NCI-H82 (cell line): ENCODE measurements at places on chromosomes 11 and 22.

- DNase-seq: no peak
Measured at GRCh38 chr11:23138761-23139160, 278.5 kb upstream of the CCDC179 start.

- no peak for DNase-seq
Measured at GRCh38 chr11:124778281-124778680, 16.2 kb upstream of the ESAM start.

GRCh38 chr11:459511-460220, 9.6 kb downstream of the PTDSS2 start:
- DNase-seq: no peak

- DNase-seq: peak; percentile 36
Measured at GRCh38 chr11:2700415-2701211, 819 bp upstream of the KCNQ1OT1 start.

DNA sequence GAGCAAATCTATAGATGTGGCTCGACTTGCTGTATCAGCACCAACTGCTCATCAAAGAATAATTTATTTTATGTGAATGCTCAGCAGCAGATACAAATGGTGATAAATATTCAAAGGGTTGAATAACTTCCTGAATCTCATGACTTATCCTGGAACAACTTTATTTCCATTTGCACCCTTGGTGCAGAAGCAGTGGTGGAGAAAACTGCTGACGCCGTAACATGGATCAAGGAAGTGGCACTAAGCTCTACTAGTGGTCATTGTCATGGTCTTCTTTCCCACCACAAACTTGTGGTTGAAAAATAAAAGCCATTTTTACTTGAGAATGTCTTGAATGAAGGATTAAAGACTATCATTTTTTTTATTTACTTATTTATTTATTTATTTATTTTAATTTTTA, 14.6 kb downstream of the MARK2 start:
- no peak for DNase-seq

GRCh38 chr11:57751176-57751575, 443 bp downstream of the BTBD18 start:
- DNase-seq: no peak

- DNase-seq: no peak
Measured at GRCh38 chr11:103378931-103379330, 269.7 kb downstream of the DYNC2H1 start.

DNA sequence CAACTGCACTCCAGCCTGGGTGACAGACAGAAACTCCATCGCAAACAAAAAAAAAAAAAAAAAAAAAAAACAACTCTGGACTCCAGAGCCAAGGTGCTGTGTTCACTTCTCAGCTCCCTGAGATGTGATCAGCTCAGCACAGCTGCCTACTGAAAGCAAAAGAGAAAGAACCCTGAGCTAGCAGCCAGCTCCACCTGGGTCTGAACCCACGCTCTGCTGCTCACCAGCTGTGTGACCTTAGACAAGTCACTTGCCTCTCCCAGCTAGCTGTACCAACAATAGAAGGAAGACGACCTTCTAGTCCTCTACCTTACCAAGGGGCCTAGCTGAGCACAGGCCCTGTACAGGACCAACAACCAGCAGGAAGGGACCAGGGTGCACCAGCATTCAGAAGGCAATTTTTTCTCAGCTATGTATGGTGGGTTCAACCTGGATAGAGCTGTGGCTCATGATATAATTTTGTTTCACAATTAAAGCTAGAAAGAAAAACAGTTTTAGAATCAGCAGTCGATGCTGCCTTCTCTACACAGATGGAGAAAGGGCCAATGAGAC, 3.8 kb downstream of the DGCR2 start:
- no peak for DNase-seq

- no peak for DNase-seq
Measured at GRCh38 chr22:29658176-29658575, 54.7 kb downstream of the NF2 start.

- peak; percentile 83 for DNase-seq
Measured at GRCh38 chr11:613369-613968, 2.3 kb downstream of the IRF7 start.

DNA sequence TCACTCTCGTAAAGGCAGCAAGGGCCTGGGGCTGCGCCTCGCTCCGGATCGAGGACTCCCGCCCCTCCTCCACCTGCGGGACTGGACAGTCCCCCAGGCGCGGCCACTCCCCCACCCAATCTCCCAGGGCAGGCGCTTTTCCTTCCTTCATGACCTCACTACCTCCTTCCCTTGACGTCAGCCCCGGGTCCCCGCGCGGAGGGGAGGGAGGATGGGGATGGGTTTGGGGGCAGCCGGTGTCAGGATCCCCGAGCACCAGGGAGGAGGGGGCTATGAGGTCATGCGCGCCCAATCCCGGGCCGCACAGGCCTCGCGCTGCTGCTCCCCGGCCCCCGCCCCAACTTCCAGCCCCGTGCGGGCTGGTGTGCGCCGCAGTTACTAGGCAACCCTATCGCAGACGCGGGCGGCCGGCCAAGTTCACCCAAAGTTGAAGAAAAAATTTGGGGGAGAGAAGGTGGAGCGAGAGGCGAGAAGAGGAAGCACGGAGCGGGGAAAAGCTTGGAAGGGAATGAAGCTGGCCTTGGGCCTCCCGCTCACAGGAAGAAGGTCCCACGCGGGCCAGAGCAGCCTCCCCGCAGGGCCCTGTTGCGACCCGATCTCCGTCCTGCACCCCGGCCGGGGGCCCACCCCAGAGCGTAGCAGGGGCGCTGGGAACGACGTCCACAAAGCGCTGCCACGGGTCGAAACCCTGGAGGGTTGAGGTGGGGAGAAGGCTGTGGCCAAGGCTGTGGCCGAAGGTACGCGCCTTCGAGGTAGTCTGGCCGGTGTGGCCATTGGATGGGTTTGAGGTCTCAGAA, 8.3 kb downstream of the WT1 start:
- DNase-seq: no peak

DNA sequence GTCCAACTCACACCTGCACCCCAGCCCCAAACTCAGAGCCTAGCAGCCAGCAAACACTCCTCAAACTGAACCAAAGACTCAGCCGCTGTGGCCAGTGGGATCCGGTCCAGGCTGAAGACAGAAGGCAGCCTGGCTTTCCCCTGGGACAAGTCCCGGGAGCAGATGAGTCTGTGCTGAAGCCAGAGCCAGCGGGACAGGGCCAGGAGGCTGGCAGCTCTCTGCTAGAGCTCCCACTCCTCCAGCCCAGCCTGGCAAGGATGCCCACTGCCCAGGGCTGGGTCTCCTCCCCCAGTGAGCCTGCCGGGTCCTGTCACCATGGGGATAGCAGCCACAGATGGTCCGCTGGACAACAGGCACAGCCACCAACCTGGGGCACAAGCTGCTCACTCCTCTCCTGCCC, 42.9 kb upstream of the PRR5 start:
- DNase-seq: no peak

- no peak for DNase-seq
Measured at GRCh38 chr11:119156496-119156895, 7.6 kb downstream of the ABCG4 start.

DNA sequence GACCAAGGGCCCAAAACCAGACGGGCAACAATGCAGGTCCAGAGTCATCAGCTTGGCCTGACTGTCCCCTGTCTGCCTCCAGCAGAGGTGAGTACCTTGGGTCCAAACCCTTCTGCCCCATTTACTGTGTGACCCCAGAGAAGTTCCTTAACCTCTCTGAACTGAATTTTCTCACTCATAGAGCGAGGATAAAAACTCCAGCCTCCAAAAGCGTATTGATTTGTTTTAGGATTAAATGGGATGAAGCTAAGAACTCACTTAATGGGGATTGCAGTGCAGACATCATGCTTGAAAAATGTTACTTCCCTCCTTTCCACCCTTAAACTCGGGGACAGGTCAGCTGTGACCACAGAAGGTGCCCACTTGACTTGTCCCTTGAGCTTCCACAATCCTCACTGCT, 22.6 kb downstream of the IGLL1 start:
- no peak for DNase-seq

DNA sequence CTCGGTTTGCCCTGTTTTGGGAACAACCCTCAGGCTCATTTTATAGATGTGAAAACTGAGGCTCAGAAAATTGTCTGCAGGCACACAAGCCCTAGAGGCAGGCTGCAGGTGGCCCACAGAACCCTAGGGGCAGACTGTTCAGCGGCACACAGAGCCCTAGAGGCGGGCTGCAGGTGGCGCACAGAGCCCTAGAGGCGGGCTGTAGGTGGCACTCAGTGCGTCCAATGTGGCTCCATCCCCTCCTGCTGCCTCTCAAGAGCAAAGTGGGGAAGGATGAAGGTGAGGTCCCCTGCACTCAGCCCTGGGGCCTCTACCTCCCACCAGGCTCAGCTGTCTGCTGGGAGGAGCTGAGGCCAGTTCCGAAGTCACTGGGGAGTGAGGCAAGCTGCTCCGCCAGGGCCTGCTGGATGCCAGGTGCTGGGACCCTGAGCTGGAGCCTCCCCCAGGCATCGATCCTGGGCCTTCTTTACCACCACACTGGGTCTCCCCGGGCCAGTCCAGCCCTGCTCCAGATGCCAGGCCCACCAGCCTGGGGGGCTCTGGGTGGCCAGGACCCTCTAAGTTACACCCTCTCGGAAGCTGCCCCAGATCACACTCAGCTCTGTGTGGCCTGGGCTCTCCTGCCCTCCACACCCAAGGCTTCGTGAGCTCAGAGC, 2.3 kb downstream of the ACY3 start:
- DNase-seq: peak; percentile 51

DNA sequence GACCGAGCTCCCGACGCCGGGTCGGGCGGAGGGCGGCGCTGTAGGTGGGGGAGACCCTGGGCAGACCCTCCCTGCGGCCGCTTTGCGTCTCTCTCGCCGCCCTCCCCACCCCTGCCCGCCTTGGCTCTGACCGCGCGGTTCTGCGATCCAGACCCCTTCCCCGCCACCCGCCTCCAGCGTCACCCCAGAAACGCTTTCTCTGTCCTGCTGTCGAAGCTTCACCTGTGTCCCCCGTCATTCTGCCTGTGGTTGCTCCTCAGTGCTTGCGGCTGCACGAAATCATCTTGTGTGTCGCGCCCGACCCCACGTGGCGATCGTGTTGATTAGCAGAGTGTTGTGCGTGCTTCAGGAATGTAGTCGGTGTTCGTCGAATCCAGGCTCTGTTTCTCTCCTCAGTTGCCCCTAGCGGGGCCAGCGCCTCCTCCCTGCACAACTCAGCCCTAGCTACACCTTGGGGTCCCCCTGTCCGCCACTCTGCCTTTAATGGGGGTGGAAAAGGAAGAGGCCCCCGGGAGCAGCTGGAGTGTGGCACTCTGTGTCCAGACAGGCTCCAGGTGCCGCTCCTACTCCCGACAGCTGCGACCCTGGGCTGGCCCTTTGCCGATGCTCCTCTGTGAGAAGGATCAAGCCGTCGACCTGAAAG, 851 bp downstream of the PTDSS2 start:
- DNase-seq: peak; percentile 71

GRCh38 chr11:132077416-132077815, 707.0 kb downstream of the NTM start:
- no peak for DNase-seq

GRCh38 chr22:28369854-28370253, 309.8 kb downstream of the TTC28 start:
- no peak for DNase-seq

- DNase-seq: no peak
Measured at GRCh38 chr11:94781837-94782236, 13.7 kb downstream of the AMOTL1 start.

DNA sequence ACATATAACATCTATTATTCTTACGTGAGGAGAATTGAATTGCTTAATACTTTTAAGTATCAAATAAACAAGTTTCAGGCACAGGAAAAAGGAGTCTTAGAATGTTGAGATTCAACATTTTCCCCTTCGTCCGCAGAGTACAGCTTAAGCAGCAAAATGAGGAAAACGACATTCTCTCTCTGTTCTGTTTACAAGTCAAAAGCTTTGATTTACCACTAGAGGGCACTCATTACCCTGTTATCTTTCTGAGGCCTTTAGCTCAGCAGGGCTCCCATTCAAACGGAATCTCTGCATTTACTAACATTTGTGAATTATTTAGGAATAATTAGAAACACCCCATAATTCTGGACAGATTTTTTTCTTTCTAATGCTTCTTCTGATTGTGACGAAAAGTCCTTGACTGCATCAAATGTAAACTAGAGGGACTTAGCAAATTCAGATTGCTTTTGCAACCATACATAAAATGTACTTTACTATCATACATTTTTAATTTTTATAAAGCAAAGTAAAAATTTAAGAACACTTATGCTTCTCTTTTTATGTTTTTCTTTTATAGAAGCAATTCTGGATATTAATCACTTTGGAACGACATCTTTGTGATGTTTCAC, 75.0 kb downstream of the JRKL start:
- peak; percentile 87 for DNase-seq

DNA sequence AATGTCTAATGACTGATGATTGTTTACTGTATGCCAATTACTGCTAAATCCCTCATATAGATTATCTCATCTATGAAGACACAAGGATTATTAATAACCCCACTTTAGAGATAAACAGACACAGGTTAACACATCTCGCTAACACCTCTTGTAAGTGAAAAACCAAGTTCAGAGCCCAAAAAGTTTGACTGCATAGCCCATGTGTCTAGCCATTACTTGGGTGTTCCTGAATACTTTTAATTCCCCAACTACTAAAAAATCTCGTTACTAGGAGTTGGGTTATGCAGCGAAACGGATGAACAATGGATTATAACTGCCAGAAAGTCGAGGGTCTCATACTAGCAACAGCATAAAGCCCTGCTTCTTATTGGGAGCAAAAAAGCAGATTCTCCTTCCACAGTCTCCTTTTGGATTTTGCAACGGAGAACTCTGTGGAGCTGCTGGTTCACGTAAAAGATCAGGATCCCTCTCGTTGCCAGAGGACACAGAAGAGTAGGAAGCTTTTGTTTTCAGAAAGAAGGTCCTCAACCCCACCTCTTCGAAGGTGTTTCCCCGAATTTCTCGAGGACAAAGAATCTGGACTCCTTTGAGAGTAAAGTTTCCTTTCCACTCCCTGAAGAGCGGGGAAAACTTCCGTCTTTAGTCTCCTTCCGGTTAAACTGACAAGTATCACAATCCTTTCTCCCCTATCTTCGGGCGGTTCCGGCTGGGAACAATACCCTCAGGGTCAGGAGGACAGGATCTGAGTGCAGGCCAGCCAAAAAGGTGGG, 979 bp downstream of the ZBED5 start:
- DNase-seq: peak; percentile 62

- DNase-seq: no peak
Measured at GRCh38 chr11:55172734-55173415, 89.1 kb upstream of the TRIM48 start.

- DNase-seq: no peak
Measured at GRCh38 chr11:43467958-43468357, 109.2 kb downstream of the TTC17 start.

- no peak for DNase-seq
Measured at GRCh38 chr11:17642980-17643379, 76.4 kb upstream of the MYOD1 start.

DNA sequence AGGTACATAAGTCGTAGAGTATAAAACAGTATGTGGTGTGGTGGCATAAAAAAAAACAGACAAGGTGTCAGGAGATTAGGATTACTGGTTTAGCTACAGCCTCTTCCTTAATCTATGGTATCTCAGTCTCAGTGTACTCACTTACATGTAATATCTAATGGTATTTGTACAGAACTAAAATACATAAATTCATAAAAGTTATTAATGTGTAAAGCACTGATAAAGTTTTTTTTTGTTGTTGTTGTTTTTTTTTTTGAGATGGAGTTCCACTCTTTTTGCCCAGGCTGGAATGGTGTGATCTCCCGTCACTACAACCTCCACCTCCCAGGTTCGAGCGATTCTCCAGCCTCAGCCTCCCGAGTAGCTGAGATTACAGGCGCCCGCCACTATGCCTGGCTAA, 2.9 kb downstream of the PTS start:
- no peak for DNase-seq

- DNase-seq: no peak
Measured at GRCh38 chr11:26021017-26021416, 310.9 kb upstream of the ANO3 start.
